Panc1 (cell line): ENCODE measurements at places on chromosomes 4 and X.

DNA sequence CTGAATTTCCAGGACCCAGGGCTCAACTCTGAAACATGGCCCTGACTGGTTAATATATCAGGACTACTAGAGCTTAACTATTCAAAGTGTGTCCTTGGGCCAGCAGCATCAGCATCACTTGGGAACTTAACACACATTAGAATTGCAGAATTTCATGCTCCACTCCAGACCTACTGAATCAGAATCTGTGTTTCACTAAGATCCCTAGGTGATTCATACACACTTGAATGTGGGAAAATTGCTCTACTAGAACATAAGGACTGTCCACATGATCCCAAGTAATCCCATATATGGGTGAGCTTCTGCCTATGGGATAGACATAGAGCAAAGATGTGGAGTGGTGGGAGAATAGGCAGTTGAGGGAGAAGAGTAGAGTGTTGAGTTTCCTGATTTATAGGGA is 192.5 kb upstream of the CLNK start:
- no peak for DNase-seq

DNA sequence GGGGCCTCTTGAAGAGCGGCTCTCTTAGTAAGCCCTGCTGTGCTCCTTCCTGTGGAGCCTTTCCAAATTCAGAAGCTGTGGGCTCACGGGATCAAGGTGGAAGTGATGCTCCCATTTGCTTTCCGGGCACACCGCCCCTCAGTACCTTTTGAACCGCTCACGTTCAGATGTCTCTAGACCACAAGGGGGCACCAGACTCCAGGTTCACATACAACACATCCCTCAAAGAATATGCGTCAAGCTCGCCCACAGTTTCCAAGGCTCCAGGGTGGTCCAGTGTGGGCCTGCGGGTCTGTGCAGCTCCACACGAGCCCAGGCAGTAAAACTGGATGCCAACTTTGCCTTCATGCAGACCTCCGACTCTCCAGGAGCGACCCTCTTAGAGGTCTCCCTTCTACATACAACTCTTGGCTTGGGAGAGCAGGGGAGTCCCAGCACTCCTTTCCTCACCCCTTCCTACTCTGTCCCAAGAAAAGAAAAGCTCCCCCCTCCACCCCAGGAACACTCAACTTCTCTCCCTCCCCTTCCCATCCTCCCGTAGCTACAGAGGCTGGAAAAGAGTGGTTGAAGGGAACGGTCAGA is 11.0 kb downstream of the SUPT20HL1 start:
- DNase-seq, result peak; percentile 8

GRCh38 chr4:76197971-76198410 is 15.6 kb downstream of the SCARB2 start:
- DNase-seq, result no peak

DNA sequence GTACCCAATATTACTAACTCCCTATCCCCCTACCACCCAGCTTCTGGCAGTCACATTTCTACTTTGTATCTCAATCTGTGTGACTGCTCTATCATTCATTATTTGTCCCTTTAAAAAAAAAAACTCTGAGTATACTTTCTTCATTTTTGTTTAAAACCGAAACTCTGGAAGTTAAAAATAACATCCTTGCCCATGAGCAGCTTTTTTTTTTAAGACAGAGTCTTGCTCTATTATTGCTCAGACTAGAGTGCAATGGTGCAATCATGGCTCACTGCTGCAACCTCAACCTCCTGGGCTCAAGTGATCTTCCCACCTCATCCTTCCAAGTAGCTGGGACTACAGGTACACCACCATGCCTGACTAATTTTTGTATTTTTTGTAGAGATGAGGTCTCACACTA is 15.8 kb downstream of the UBE2K start:
- DNase-seq, result no peak

- no peak for DNase-seq
Observed at GRCh38 chr4:8704632-8705031, 112.1 kb downstream of the CPZ start.

DNA sequence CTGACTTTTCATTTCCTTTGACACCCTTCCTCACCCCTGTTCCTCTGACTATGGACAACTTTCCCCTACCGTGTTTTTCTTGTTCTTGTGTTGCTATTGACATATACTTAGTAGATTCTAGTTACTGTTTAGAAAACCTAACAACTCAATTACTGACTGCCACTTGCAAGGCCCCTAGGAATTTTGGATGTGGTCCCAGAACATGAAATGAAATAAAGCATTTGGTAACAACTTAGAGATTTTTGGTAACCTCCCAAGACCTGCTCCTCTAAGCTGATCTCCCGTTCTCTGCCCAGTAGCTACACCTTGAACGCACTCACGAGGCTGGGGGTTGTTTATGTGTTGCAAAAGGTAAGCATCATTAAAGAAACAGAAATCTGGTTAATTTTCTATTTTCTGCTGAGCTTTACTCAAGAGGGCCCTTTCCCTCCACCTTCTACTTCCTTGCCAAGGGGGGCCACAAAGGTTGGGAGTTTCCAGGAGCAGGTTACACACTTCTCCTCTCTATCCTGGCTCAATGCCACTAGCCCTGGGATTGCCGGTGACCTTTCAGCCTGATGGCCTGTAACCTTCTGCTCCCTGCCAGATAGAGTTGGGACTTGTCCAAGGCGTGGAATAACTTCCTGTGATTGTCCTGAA is 20.5 kb downstream of the GAB3 start:
- DNase-seq, result no peak

DNA sequence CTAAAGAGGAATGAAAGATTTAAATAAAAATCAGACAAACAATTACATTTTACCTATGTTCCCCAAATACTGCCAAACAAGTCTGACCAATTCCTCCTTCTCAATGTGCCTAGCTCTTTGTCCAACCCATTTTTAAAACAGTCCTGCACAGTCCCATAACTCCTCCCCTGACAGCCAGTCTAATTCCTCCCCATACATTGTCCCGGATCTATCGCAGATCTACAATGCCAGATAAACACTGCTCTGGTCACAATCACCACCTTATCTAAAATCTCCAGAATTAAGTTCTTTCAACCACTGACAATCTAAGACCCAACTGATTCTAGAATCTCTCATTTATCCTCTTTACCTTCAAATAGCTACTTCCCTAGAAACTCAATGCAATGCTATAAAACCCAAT is 176.0 kb downstream of the APBB2 start:
- no peak for DNase-seq
